ENCODE measurements at places on chromosomes 5 and 9.
A peak's percentile ranks its signal among the peaks of the same experiment; 100 is the strongest.

GRCh38 chr9:105206496-105206820 is 38.0 kb upstream of the SLC44A1 start:
- DNase-seq, result no peak

DNA sequence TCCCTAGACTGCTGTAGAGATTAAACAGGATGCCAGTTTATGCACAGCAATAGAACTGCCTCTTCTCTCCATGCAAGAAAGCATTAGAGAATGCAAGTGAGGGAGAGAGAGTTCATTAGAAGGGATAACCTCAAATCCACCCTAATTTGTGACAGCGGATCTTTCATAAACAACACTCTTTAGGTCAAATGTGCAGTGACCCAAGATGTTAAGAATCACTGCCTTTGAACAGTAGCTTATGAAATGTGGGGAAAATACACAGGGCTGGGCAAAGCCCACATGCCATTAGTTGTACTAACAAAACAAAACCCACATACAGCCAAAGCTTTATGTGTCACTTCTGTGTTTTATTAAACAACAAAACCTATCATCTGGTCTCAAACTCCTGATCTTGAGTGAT is 36.2 kb upstream of the POU4F3 start:
- DNase-seq, result no peak

DNA sequence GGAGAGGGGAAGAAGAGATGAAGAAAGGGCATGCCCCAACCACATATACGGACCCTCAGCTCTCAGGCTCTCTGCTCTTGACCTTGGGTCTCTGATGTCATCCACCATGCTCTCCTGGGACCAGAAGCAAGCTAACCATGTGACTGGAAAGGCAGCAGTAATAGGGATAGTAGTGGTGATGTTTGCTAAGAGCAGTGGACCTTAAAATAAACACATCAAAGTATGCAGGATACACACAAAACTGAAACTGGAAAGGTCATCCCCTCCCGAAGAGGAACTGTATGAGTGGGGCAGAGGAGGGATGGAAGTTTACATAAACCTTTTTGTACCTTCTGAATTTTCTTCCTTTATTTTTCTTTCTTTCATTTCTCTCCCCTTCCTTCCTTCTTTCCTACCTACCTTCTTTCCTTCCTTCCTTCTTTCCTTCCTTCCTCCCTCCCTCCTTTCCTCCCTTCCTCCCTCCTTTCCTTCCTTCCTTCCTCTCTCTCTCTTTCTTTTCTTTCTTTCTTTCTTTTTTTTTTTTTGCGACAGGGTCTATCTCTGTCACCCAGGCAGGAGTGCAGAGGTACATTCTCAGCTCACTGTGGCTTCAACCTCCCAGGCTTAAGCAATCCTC is 8.1 kb upstream of the PTPN3 start:
- no peak for DNase-seq

DNA sequence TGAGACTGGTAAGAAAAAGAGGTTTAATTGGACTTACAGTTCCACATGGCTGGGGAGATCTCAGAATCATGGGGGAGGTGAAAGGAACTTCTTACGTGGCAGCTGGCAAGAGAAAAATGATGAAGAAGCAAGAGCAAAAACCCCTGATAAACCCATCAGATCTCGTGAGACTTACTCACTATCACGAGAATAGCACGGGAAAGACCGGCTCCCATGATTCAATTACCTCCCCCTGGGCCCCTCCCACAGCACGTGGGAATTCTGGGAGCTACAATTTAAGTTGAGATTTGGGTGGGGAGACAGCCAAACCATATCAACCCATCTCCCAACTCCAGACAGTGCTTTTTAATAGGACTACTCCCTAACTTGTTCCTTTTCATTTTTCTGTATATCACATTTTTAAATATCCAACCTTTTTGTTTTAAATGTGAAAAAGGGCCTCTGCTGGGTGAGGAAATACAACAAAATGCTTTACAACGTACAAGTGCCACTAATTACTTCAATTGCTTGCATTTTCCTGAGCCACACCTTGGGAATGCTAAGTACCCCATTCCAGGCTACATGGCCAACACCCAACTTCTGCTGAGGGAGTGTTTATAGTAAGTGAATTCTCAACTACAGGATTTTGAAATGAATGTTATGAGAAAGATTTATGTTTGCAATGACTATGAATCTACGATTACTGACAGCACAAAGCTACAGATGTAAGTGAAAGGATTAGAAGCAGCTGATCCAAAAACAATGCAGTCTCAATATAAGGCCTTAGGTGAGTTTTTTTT is 294.1 kb upstream of the CD180 start:
- no peak for DNase-seq

DNA sequence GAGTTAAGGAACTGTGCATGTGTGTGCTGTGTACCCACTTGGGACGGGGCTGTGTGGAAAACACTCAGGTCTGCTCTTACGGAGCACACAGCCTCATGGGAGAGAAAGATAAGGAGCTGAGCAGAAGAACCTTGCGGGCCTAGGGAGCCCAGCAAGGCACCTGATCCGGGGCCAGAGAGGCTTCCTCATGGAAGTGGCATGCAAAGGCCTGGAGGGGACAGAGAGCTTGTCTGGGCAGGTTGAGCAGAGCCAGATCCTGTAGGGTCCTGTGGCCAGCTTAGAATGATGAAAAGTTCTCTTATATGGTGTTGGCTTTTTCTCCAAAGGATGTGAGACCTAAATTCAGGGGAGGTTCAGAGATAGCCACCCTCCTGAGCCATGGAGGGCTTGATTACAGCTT is 45.2 kb downstream of the NEK6 start:
- no peak for DNase-seq

- no peak for DNase-seq
Observed at GRCh38 chr5:10591159-10591558, 27.3 kb downstream of the ANKRD33B start.

GRCh38 chr9:134030821-134031470 is 5.7 kb downstream of the BRD3OS start:
- no peak for DNase-seq

GRCh38 chr5:172351240-172351778 is 67.7 kb upstream of the UBTD2 start:
- DNase-seq, result no peak

- no peak for DNase-seq
Observed at GRCh38 chr5:115599502-115599901, 2.8 kb downstream of the TICAM2 start.

- no peak for DNase-seq
Observed at GRCh38 chr5:69074664-69075521, 18.9 kb upstream of the SLC30A5 start.

DNA sequence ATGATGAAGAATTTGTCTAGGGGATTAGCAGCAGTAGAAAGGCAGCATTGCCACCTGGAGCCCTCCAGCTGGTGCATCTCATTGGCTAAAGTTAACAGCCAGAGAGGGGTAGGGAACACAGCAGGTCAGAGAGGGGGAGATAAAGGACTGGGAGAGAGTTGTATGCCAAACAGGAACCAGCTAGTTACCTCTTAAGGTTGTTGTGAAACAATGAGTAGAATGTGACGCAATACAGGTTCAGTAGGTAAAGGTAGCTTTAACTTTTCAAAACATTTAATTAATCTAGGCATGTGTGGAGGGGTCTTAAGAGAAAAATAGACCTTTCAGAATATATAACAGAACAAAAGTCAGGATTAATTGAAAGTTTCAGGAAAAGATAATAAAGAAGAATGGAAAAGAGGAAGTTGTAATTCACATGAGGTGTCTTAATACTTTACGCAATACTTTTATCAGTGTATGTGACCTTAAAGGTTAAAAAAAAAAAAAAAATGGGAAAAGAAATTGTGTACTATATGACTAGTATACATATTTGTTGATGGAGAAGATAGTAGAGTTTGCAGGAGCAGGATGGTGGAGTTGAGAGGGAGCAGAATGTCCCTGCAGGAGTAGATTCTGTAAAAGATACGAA is 14.3 kb downstream of the FBXO38 start:
- no peak for DNase-seq

GRCh38 chr5:62587737-62588136 is 9.1 kb downstream of the LRRC70 start:
- no peak for DNase-seq

DNA sequence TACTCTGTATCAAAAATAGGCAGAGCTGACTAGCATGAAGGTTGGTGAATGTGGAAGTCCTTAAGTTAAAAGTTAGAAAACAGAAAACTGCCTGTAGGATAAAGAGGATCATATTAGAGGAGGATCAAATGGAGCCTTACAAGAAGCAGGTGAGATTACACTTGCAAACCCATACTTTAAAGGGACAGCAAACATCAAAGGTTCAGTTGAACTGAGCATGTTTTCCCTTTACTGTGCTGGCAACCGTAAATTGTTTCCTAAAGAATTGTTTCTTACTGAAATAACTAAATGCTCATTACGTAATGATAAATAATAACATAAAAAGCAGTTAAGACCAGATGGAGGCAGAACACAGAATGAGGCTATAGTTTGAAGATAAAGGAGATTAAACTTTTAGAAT is 465.3 kb upstream of the FTMT start:
- no peak for DNase-seq

DNA sequence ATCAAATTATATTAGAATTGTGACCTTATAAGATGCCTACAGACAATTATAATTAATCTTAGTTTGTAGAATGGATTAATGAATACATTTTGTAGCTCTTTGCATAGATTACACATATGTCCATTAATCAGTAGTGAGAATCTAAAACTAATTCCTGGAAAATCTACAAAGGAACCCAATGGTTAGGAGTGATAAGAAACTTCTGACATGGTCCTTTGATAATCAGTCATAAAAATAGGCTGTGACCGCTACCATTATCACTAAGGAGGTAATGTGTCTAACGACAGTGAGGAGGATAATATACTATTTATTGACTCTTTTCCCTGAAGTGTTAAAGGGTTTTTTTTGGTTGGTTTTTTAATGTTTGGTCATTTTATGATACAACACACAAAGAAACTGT is 46.6 kb downstream of the BNC2 start:
- no peak for DNase-seq

- no peak for DNase-seq
Observed at GRCh38 chr5:59756373-59757035, 137.0 kb downstream of the PDE4D start.

GRCh38 chr5:98770209-98770910 is 3.1 kb upstream of the RGMB start:
- DNase-seq, result no peak

- no peak for DNase-seq
Observed at GRCh38 chr5:119255571-119256356, 100.1 kb upstream of the TNFAIP8 start.

- no peak for DNase-seq
Observed at GRCh38 chr5:14727428-14727865, 62.9 kb downstream of the OTULIN start.

- no peak for DNase-seq
Observed at GRCh38 chr9:118362596-118362995, 658.4 kb downstream of the TLR4 start.

- peak; percentile 62 for DNase-seq
Observed at GRCh38 chr5:138102454-138103318, 18.9 kb downstream of the WNT8A start.

DNA sequence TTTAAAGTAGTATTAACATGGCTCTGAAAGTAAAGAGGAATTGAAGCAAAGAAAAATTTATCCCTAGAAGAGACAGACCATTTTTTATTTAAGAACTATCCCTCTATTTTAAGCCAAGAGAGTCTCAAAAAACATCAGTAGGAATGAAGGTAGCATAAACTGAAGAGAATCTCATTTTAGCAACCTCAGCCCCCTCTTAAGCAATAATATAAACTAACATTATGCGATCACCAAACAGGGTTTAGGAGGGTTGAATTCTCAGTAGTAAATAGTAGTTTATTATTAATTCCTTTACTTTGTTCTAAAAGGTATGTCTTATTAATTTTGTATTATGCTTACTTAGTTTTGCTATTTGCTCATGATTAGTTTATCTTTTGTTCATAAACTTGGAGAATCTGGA is 287.4 kb downstream of the CDK5RAP2 start:
- no peak for DNase-seq

DNA sequence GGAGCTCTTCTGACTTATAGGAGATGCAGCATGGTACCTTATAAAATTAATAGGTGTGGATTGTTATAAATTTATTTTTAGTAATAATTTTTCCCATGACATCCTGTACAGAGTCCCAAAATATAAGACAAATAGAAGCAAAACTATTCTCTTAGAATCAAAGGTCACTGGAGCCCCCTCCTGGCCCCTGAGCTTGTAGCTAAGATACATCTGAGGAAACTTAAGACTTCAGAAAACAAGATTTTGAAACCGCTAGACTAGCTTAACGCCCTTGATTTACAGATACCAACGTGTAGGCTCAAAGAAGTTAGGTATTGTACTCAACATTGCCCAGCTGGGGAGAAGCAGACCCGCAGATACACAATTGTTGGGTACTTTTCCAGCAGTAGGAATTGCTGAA is 45.7 kb upstream of the KCNN2 start:
- no peak for DNase-seq

DNA sequence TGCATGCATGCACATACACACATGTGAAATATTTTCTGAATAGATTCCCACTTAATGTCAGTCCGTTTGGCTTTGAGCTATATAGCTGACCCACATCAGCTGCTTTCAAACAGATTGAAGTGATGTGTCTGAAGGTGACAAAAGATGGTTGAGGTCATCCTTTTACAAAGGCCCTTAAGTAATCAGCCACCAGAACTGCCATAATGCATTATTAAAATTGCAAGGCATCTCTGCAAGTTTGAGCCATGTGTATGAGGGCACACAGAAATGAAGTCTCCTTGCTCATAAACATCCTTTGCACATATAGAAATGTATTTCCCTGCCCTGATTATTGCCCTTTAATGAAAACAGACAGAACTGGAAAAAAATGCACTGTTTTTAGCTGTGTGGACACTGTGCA is 1043.0 kb upstream of the C9orf72 start:
- DNase-seq, result no peak

GRCh38 chr5:88967633-88968585 is 84.9 kb upstream of the MEF2C start:
- no peak for DNase-seq

- DNase-seq, result no peak
Observed at GRCh38 chr5:80036615-80037014, 1.5 kb downstream of the THBS4 start.

- no peak for DNase-seq
Observed at GRCh38 chr9:107487521-107488374, 1.8 kb downstream of the KLF4 start.

GRCh38 chr9:2613730-2614271 is 7.8 kb upstream of the VLDLR start:
- no peak for DNase-seq

DNA sequence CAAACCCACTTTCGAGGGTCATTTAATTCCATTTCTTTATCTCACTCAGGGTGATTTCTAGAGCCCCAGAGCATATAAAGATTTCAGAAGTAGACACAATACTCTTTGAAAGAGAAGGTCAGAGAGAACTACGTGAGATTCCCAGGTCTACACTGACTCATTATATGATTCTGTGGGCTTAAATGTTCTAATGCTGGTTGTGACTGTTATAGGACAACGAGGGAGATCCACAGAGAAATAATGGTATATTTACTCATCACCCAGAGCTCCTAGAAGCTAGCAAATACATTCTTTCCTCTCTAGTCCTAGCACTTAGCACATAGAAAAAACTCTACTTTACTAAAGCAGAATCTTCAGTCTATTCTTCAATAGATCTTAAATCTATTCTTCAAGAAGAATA is 39.4 kb upstream of the GRAMD2B start:
- DNase-seq, result no peak
